HEK293T (cell line): ENCODE measurements at places on chromosomes 16 and 17.
A peak's percentile ranks its signal among the peaks of the same experiment; 100 is the strongest.

- no peak for DNase-seq
Observed at GRCh38 chr16:83698964-83699363, 108.8 kb upstream of the HSBP1 start.

DNA sequence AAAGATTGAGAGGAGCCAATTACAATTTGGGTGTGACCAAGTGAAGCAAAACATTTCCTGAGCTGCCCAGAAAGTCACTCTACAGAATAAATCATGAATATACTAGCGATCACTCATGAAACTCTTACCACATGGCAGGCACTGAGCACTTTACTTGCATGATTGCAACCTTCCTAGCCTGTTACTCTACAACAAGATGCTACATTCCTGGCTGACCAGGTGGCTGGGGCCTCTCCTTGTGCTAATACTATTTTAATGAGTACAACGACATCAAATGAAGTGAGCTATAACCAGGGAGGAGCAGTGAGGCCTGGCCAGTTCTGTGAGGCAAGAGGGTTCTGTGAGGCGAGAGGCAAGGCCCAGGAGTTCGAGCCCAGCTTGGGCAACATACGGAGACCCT lies 75.2 kb downstream of the CPPED1 start:
- DNase-seq, result no peak

GRCh38 chr17:1965556-1966273 lies 59.4 kb downstream of the RTN4RL1 start:
- DNase-seq, result no peak

DNA sequence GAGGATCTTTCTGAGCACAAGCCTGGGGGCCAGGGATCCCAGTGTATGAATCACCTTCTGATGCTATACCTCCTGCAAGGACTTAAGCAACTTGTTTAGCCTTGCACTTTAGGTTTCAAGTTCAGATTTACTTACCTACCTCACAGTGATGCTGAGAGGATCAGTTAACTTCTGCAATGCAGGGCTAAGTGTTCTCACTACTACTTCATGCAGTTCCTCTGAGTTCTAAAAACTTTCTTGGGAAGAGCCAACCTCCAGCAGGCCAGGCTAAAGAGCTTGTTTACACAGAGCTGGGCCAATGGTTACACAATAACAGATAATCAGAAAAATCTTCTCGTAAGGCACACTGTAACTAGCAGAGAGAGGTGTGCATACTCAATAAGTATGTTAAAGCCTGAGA lies 13.0 kb downstream of the VEZF1 start:
- no peak for DNase-seq

DNA sequence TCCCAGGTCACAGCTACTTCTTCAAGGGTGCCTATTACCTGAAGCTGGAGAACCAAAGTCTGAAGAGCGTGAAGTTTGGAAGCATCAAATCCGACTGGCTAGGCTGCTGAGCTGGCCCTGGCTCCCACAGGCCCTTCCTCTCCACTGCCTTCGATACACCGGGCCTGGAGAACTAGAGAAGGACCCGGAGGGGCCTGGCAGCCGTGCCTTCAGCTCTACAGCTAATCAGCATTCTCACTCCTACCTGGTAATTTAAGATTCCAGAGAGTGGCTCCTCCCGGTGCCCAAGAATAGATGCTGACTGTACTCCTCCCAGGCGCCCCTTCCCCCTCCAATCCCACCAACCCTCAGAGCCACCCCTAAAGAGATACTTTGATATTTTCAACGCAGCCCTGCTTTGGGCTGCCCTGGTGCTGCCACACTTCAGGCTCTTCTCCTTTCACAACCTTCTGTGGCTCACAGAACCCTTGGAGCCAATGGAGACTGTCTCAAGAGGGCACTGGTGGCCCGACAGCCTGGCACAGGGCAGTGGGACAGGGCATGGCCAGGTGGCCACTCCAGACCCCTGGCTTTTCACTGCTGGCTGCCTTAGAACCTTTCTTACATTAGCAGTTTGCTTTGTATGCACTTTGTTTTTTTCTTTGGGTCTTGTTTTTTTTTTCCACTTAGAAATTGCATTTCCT lies 3.4 kb upstream of the LPCAT2 start:
- no peak for DNase-seq

- DNase-seq, result no peak
Observed at GRCh38 chr16:8047736-8048135, 542.6 kb downstream of the TMEM114 start.

DNA sequence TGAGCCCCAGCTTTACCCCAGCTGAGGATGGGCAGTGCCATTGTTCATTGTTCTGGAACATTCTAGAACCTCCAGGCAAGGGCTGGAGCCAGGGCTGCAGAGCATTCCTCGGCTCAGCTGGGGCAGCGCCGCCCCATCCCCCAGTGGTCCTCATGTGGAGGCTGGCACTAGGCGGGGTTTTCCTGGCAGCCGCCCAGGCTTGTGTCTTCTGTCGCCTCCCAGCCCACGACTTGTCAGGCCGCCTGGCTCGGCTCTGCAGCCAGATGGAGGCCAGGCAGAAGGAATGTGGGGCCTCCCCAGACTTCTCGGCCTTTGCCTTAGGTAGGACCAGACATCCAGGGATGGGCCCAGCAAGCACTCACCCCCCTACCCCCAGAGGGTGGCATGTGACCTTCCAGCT lies at the start of gene TMEM95:
Gene TMEM95 (plus strand): TSS at position 104 of the 400 bp plus-strand sequence. CDS start 49 bp downstream, at position 153.
- no peak for DNase-seq

GRCh38 chr17:69179227-69179952 lies 37.7 kb upstream of the ABCA6 start:
- no peak for DNase-seq

DNA sequence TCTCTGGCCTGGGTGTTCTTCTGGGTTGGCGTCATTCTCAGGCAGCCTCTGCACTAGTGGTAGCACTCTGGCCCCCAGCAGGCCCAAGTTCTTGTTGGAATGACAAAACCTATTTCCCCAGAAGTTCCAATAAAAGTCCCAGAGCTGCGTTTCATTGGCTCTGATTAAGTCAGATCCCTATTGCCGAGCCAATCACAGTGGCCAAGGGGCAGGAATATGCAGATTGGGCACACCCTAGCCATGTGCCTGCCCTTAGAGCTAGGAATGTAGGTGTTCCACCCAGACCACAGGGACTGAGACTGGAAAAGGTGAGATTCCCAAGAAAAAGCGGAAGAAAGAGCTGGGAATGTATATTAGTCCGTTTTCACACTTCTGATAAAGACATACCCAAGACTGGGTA lies 44.9 kb upstream of the POLR3E start:
- DNase-seq, result no peak

DNA sequence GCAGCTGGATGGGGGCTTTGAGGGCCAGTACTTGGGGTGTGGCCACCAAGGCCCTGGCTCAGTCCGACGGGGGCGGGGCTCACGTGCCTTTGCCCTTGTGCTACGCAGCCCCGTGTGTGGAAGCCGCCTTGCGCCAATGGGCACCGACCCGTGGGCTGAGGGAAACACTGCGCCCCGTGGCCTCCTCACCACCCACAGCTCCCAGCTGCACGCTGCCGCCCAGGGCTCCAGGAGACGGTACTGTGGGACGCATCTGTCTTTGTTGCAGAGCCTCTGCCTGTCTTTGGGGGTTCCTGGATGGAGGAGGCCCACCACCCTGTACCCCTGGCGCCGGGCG lies 7.6 kb downstream of the CDH15 start:
- no peak for DNase-seq

DNA sequence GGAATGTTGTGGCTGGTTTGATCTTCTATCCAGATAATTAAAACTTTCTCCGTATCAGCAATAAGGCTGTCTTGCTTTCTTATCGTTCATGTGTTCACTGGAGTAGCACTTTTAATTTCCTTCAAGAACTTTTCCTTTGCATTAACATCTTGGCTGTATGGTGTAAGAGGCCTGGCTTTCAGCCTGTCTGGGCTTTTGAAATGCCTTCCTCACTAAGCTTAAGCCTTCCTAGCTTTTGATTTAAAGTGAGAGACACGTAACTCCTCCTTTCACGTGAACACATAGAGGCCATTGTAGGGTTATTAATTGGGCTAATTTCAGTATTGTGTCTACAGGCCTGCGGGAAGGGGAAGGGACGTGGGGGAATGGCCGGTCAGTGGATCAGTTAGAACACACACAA lies 42.9 kb downstream of the MSI2 start:
- DNase-seq, result no peak

DNA sequence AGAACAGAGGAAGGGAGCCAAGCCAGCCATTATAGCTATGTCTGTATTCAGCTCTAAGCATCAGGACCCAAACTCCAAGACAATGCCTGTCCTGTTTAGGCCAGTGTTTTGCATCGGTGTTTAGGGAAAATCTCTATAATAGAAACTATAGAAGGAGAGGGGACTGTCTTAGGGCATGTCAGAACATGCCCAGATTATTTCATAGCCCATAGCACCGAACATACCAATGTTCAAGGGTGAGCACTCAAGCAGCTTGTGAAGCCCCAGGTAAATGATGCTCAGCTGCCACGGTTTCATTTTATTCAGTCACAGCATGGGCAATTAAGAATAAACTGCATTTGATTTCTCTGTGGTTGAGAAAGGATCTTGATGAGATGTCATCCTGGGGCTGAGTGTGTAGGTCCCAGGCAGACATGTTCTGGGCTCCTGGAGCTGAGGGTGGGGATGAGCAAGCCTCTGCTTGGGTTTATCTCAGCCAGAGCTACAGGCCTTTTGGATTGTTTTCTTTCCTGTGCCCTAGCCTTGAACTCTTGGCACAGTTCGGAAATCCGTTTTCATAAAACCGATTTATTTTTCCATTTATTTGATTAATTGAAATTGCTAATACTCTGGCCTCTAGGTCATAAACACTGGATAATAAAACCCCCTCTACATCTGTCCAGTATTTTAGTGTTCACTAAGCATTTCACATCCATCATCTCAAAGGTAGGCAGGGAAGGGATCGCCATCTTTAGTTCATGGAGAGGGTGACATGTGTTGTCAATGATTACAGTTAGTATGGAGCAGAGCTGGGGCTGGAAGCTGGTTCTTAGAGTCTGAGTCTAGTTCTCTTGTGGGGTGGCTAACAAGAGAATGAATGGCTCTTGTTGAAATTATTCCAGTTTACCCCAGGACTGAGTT lies 290.7 kb upstream of the ASIC2 start:
- no peak for DNase-seq

GRCh38 chr16:19419698-19420075 lies 2.0 kb downstream of the TMC5 start:
- no peak for DNase-seq

DNA sequence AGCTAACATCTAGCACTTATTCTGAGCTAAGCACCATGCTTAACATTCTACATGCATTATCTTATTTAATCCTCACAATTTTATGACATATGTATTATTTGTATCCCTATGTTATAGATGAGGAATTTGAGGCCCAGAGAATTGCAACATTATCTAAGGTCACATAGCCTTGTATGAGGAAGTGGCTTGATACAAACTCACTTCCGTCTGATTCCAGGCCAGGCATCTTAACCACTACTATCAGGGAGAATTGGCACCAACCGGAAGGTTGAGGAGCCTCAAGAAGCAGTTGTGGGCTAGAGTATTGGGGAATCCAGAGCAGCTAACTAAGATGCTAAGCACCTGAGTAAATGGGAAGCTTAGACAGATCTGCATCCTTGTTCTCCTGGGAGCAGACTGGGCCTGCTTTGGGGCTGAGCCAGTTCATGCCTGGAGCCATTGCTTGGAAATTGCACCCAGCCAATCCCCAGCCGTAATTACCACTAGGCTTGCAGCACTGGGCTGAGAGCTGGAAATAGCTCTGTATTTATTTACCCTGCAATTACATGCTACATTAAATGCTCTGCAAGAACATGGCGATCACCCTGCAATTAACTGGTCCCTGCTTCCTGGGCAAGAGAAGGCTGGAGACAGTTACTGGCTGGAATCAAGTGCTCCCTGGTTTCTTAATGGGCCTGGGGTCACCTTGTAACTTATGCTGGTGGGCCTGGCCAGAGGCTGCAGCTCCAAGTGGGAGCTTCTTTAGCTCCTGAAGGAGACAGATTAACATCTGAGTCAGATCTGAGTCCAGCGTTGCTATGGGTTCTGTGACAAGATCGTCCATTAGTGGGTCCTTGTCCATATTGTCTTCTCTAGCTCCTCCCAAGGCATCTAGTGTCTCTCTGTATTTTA lies 273.1 kb upstream of the CCL2 start:
- peak; percentile 14 for DNase-seq

- peak; percentile 88 for DNase-seq
Observed at GRCh38 chr16:9053006-9053601, 38.3 kb upstream of the HAPSTR1 start.

DNA sequence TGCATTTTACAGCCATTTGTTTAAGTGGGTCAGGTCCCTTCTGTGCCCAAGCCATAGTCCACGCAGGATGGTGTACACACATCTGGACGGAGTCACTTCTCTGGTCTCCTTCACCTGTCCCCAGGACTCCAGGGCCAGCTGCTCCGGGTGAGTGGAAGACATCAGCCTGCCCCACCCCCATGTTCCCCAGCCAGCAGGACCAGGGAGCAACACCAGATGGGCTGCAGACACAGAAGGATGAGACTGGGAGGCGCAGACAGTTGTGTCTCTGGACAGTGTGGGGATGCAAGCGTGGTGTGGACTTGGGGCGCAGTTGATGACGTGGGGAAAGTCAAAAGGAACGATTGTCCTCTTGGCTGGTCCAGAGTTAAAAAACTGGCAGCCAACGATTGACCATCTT lies 24.6 kb upstream of the WFDC1 start:
- no peak for DNase-seq

DNA sequence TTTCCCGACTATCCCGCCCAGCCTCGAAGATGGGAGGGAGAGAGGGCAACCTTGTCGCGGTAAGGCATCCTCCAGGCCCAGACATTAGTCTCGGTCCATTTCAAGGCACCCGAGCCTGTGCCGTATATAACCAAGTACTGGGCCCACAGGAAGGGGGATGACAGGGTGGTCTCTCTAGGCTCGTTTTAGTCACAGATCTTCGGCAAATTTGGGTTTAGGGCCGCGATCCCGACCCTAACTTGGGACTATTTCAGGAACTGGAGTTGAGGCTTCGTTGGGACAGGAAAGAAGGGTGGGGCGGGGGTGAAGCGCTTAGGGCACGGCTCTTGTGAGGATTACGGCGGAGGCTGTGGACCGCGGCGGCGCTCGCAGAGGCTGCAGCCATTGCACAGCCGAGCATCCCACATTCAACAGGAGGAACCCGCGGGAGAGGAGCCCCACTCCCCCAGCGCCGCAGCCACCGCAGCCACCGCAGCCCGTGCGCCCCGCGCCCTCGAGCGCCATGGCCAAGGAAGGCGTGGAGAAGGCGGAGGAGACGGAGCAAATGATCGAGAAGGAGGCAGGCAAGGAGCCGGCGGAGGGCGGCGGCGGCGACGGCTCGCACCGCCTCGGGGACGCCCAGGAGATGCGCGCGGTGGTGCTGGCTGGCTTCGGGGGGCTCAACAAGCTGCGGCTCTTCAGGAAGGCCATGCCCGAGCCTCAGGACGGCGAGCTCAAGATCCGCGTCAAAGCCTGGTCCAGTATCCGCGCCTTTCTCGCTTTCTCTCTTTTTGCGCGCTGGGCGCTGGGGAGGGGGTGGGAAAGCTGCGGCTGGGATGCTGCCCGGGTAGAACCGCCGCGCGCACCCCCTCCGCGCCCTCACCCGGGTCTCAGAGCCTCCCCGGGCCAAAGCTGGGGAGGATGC lies at the start of gene VAT1L:
Gene VAT1L (plus strand): TSS at position 384 of the 904 bp plus-strand sequence. CDS start 119 bp downstream, at position 503.
- DNase-seq, result peak; percentile 60

GRCh38 chr17:10547351-10547750 lies 2.1 kb downstream of the MYH2 start:
- DNase-seq, result no peak
